Fibroblast of upper back skin (primary cell): ENCODE measurements at places on chromosomes 1 and 21.

DNA sequence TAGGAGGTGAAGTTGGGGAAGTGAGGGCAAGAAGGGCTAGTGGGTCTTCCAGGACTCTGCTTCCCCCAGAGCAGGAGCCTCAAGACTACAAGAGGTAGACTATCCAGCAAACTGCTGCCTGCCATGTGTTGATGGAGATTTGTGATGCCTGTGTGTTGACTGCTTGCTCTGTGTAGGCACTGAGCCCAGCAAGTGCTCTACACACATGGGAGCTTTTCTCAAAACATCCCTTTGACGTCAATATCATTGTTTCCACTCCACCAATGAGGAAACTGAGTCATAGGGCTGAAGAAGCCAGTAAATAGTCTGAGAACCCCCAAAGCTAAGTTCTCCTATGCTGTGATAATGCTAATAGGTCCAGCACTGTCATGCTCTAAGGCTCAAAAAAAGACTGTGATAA, 207.2 kb upstream of the NFIA start:
- no peak for DNase-seq

- no peak for DNase-seq
These were observed 7.0 kb upstream of the KCNE1 start for GRCh38 chr21:34519016-34519415.

DNA sequence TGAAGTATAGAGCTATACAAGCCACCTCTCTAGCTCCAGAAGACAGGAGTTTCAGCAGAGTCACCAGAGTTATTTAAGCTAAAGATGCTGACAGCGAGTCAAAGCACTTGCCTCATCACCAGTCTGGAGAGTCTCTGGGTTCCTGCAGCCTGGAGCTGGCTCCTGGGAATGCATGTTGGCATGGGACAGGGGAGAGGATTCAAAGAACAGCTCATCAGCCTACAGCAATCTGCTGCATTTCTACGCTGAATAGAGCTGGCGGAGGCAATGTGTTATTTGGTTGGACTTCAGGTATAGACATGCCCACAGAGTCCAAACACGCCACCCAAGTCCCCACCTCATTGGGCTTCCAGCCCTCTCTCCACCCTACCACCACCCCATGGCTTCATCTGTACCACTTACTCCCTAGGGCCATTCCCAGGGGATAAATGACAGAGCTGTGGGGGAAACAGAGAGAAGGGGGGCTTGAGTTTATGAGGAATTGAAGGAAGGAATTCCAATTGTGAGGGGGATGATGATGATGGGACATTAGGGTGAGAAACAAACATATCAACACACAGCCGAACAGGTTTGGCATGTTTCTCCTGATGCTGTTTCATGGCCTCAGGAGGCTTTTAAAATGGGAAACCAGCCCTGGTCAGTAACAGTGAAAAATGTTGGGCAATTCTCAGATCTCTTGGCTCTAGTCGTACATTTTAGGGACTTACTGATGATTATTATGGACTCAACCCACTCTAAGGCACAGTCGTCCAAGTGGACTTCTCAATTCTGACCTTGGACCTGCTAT, 58.4 kb downstream of the PLEKHA6 start:
- DNase-seq: no peak

- no peak for DNase-seq
These were observed 50.1 kb downstream of the BCL9 start for GRCh38 chr1:147591261-147591891.

DNA sequence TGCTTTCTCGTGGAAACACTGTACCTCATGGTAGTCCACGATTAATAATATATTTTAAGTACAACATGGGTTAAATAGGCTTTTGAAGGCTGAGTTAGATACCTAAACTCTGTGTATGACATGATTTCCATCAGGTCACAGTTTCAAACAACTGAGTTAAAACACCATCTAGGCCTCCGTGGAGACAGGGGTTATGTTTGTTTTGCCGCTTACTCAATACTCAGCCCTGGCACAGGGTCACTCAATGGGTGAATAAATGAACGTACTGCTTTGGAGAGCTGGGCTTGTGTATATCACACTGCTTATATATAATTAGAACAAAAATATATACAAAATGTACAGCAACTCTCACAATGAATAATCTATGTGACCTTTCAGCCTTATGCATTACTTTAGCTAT, 72.5 kb downstream of the PLPPR5 start:
- no peak for DNase-seq

GRCh38 chr1:37433171-37433570, 41.2 kb upstream of the ZC3H12A start:
- no peak for DNase-seq

- DNase-seq: peak; percentile 64
These were observed at the start of gene WNT9A for GRCh38 chr1:227947676-227948492. WNT9A (minus strand) TSS chr1:227947932; CDS start chr1:227947887, 45 bp downstream.

- peak; percentile 92 for DNase-seq
These were observed 2.2 kb upstream of the IRF6 start for GRCh38 chr1:209808059-209808581.

GRCh38 chr1:150621497-150622302, 7.7 kb downstream of the ENSA start:
- peak; percentile 64 for DNase-seq

GRCh38 chr21:34914239-34914638, 134.9 kb downstream of the RUNX1 start:
- no peak for DNase-seq

DNA sequence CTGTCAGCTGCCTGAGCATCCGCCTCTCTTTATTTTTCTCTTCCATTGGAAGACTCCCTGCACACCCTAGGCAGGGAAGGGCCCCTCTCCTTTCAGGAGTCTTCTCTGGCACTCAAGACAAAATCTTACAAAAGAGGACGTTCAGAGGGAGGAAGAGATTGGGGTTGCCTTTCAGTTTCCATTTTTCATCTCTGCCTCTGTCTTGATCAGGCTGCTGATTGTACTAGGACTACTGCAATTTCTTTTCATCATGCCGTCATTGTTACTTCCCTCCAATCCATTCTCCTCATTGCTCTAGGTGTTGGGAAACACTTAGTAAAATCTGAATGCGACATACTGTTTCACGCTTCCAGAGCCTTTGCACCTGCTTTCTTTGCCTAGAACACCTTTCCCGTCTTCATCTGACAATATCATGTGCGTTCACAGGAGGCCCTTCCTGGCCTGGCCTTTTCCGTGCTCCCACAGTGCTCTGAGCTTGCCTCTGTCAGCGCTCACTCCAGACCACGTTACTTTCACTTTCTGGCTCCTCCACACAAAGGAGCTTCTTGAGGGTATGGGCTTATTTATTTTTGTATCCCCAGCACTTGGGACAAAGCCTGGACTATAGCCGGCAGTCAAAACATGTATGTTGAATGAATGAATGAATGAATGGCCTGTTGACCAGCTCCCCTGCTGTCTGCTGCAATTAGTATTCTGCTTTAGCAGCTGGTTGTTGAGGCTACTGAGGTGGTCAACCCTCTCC, 10.9 kb downstream of the LRRC71 start:
- DNase-seq: no peak

DNA sequence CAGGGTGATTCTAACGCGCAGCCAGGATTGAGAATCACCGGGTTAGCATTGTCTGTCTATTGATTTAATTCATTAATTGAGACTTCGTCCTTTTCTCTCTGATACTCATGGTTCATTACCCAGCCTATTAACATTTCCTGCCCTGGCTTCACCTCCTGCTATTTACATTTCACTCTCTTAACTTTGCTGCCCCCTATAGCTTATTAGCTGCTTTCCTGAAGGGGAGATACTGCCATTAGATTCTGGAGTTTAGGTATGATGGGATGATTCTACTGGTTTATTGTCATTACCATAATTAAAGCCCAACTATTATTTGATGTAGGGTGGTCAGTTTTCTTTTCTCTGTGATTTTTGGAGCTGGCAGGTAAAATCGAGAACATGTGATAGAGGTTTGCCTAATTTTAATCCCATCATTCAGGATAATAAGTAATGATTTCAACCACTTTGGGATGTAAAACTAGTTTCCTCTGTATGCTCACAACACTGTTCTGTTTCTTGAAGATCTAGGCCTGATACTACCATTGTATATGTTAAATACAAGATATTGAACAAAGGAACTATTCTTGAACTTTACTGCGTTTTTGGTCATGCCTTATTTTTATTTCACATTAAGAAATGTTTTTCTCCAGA, 6.4 kb downstream of the PPP2R5A start:
- DNase-seq: peak; percentile 59

DNA sequence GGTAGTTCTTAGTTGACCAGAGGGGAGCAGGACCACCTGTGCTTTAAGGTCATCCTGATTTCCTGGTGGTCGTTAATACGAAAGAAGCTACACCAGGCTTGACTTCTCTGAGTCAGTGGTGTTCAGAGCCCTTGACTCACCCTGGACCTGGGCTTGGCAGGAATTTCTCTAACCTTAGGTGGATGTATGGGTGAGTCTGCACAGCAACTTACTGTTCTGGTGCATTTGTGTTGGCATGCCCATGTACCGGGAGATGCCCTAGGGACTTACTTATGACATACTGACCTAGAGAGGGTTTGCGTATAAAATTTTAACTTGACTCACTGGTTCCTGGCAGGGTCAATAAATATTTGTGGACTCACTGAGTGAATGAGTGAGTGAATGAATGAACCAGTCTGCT, 304.6 kb downstream of the DISC1 start:
- no peak for DNase-seq

DNA sequence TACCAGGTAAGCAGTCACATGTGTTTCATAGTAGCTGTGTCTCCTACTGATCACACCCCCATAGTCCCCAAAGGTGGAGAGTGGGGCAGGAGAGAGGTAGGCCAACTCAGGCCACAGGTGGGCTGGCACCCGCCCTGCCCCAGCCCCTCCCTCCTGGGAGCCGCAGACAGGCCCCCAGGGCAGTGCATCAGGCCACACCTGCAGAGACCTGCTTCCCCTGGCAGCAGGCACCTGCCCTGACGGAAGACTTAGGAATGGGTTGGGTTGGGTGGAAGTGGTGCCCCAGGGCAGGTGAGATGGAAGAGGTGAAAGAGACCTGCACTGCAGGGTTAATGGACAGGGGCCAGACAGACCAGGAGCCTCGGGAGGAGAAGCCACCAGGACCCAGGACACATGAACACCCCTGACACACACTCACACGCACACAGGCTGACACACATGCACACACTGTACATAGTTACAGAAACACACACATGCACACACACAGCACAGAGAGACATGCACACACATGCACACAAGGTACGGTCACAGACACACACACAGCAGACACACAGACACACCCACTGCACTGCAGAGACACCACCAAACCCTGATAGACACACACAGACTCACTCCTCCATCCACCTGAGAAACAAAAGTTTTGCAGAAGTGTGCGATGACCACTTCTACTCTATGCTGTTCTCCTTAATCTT, 1.7 kb upstream of the COL18A1 start:
- DNase-seq: no peak

DNA sequence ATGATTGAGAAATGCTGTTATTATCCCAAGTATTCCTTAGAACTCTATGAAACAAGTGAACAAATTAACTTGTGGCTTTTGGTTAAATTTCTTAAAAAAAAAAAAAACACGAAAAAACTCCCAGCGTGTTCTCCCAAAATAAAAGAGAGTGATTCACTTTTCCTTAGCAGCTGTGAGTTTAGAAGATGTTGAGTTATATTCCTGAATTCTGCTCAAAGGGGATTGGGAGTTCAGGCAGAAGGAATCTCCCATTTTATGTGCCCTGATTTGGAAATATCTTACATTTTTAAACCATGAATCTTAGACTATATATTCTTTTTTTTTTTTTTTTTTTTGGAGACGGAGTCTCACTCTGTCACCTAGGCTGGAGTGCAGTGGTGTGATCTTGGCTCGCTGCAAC, 34.3 kb downstream of the SMG7 start:
- DNase-seq: peak; percentile 39

GRCh38 chr1:38336301-38336923, 289.8 kb upstream of the POU3F1 start:
- DNase-seq: no peak

GRCh38 chr1:217369271-217369981, 261.5 kb downstream of the GPATCH2 start:
- no peak for DNase-seq

DNA sequence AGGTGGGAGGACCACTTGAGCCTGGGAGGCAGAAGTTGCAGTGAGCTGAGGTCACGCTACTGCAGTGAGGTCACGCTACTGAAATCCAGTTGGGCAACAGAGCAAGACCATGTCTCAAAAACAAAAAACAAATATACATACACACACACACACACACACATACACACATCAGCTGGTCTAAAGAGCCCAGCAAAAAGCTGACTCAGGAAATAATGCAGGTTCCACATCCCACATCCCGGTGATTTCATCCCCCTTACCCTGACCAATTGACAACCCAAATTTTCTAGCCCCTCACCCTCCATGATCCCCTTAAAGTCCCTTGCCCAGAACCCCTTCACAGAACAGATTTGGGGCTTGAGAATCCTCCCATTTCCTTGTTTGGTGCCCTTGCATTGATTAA, 11.9 kb upstream of the CFHR4 start:
- no peak for DNase-seq

DNA sequence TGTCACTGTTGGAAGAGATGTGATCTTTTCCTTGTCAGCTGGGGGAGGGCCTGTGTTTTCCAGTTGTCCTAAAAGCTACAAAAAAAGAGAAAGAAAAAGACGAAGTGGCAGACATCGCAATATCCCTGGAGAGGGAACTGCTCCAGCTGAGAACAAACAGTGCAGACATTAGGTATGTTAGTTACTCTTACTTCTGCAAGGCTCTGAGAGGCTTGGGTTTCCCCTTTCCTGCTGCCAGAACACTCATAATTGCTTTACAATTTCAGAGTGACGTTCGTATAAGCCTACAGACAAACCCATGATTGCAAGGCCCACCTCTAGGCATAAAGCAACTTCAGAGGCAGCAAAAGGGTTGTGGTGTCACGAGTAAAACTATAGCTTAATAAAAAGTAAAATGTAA, 31.1 kb downstream of the CD160 start:
- DNase-seq: no peak

DNA sequence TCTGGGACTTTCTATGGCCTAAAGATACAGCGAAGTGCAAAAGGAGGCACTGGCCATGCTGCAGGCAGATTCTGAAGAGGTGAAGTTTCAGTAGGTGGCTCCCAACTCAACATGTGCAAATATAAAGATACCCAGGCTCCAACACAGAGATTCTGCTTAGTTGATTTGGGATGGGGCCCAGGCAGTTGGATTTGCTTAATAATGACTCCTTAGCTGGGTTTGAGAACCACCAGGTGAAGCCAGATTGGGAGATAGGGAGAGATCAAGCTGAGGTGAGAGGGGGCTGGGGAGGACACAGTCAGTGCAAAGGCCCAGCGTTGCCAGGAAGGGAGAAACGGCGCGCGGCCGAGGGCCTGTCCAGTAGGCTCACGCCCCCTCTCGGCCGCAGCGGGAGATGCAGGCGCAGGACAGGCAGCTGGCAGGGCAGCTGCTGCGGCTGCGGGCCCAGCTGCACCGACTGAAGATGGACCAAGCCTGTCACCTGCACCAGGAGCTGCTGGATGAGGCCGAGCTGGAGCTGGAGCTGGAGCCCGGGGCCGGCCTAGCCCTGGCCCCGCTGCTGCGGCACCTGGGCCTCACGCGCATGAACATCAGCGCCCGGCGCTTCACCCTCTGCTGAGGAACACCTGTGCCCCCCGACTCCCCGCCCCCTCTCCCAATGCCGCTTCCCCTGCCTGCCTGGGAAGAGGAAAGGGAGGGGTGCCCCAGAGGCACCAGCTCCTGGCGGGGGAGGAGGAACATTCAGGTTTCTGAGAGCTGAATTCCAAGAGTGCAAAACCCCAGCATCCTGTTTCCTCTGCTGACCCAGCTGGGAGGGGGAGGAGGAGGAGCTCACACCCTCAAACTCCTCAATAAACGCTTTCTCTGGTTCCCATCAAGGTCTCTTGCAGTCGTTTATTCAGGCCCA, 1.2 kb downstream of the FAM167B start:
- peak; percentile 51 for DNase-seq
